Hematopoietic multipotent progenitor cell treated with erythropoietin and hydrocortisone succinate and interleukin-3 and kit ligand, for 6 days (in vitro differentiated cells): ENCODE measurements at places on chromosomes 6 and 20.

GRCh38 chr6:153816366-153816765, 222.7 kb upstream of the OPRM1 start:
- DNase-seq, result no peak

- DNase-seq, result no peak
Observed at GRCh38 chr6:1013656-1014430, 298.1 kb upstream of the FOXQ1 start.

DNA sequence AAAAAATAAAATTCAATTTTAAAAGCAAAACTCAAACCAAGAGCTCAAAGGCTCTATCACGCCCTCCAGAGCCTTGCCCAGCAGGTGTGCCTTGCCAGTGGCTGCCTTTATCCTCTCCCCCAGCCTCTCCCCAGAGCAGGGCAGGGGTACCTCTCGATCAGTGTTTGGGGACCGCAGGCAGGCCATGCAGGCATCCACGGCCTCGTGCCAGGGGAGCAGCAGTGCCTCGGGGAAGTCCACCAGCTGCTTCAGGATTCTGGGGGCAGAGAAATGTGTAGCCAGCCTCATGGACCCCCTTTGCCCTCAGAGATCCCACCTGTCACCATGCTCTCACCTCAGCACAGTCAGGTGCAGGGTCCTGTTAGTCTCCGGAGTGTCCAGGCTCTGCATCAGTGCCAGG, 5.7 kb downstream of the CUL7 start:
- DNase-seq, result no peak

DNA sequence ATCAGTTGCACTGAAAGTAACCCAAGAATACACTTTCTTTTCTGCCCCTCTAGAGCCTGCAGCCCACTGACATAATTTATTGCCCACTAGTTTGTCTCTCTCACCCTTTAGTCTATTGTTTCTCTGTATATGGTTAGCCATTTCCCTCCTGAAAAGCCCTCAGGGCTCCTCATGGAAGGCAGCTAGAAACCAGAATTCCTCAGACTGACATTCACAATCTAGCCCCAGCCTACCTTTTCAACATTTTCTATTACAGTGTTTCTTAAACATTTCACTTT, 21.4 kb upstream of the PAQR8 start:
- DNase-seq, result no peak

GRCh38 chr6:43972179-43972912, 154.9 kb downstream of the MRPL14 start:
- DNase-seq, result peak; percentile 77

- DNase-seq, result no peak
Observed at GRCh38 chr20:16477632-16478031, 95.6 kb downstream of the KIF16B start.

DNA sequence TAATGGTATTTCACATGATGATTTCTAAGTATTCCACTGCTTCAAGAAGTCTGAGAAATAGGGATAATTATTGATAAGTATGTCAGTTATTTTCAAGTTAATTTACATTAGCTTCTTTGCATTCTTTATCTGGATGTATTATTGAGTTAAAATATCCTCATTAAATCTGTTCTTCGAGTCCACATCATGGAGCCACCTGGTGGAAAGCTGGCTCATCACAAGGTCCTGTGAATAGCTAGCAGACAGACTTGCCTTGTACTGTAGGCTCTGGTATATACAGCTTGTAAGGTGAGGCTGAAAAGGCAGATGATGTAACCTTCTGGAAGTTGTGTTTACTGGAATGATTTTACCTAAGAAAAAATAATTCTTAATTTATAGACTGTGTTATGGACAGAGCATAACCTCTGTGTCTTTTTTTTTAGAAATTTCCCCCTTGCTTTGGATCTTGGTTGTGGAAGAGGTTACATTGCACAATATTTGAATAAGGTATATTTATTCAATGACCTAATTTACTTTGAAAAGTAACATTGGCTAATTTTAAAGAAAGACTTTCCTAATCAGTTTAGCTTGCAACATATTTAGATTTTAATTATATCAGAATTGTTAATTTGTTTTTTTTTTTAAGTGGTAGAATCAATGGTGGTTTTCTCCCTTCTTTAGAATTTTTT, 3.5 kb downstream of the NDUFAF5 start:
- peak; percentile 73 for DNase-seq

DNA sequence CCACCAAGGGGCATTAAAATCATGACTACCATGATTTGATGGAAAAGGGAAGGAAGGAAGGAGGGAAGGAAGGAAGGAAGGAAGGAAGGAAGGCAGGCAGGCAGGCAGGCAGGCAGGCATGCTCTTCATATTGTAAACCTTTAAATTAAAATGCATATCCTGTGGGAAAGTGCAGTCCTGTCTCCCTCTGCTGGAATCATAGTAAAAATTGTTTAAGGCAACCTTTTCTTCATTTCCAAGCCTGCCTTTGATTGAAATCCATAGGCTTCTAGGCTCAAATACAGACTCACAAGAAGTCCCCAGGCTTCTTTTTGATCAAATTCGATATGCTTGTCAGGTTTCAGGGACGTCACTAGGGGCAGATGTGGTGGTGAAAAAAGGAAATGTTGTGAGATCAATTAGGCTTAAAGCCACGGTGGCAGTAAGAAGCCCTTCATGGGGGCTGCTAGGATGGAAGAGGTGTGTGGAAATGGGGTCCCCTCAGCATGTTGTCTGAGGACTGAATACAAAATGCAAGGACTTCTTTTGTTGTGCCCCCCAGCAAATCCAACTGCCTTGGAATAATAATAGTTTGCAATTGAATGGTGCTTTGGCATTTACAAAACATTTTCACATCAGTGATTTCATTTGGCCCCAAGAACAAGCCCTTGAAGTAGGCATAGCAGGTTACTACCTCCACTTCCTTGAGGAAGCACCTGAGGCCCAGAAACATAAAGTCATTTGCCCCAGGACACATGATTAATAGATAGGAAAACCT, 25.6 kb upstream of the GABRR1 start:
- DNase-seq, result peak; percentile 75

DNA sequence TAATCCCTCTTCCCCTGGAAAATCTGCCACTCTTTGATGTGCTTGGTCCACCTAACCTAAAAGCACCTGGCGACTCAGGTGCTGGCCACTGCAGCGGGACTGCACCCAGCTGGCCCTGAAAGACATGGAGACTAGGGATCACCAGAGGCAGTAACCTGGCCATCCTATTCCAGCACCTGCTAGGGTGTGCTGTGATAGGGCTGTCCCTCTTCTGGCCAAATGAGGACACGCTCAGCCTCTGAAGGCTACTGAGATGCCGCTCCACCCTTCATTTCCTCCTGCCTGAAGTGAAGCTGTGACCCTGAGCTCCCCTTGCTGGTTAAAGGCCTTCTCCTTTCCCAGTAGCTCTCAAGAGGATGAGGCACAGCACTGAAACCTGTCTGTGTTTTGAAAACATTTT, 24.4 kb downstream of the FOXC1 start:
- no peak for DNase-seq

- DNase-seq, result no peak
Observed at GRCh38 chr6:84758486-84758885, 5.9 kb downstream of the TBX18 start.

GRCh38 chr6:134235937-134236751, 81.8 kb downstream of the SGK1 start:
- DNase-seq, result no peak

GRCh38 chr6:161716176-161716575, 442.3 kb upstream of the AGPAT4 start:
- no peak for DNase-seq

GRCh38 chr6:89251170-89251569, 34.0 kb upstream of the GABRR1 start:
- no peak for DNase-seq

- peak; percentile 92 for DNase-seq
Observed at GRCh38 chr6:132798869-132799538, 567 bp upstream of the SLC18B1 start.

DNA sequence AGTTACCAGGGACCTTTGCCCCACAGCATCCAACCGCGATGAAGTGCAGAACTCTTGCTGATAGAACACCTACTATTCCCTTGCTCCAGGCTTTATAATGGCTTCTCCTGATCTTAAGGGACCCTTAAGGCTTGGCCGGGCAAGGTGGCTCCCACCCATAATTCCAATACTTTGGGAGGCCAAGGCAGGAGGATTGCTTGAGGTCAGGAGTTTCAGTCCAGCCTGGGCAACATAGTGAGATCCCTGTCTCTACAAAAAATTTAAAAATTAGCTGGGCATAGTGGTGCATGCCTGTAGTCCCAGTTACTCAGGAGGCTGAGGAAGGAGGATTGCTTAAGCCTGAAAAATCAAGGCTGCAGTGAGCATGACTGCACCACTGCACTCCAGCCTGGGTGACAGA, 68.8 kb downstream of the GCNT2 start:
- no peak for DNase-seq

- peak; percentile 41 for DNase-seq
Observed at GRCh38 chr20:2756056-2756611, 44.3 kb downstream of the CPXM1 start.

DNA sequence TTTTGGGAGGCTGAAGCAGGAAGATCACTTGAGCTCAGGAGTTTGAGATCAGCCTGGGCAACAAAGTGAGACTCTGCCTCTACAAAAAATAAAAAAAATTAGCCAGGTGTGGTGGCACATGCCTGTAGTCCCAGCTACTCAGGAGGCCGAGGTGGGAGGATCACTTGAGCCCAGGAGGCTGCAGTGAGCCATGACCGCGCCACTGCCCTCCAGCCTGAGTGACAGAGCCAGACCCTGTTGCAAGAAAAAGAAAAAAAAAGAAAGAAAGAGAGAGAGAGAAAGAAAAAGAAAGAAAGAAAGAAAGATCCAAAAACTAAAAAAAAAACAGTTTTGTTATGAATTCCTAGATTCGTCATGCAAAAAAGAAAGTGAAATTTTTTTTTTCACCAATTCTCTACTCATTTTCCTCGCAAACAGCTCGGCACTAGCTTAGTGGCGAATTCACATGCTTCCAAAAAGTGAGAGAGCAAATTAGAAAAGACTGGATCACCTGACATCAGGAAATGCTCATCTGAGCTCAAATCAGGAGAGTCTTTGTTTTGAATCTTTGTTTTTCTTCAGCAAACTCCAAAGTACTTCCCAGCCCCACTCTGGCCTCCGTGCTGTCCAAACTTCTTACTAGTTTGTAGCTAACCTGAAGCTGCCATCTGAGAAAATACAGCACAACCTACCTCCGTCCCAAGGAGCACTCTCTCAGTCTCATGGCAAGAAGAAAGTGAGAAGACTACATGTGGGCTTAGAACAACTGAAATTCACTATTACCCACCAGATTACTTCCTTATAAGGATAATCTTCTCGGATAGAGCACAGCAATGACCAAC, 27.0 kb downstream of the IPCEF1 start:
- no peak for DNase-seq

- DNase-seq, result no peak
Observed at GRCh38 chr6:164154588-164154987, 740.1 kb downstream of the QKI start.

- no peak for DNase-seq
Observed at GRCh38 chr20:35000311-35000921, 44.7 kb downstream of the MYH7B start.

- DNase-seq, result no peak
Observed at GRCh38 chr6:148996815-148997214, 250.0 kb downstream of the UST start.

- no peak for DNase-seq
Observed at GRCh38 chr20:9884061-9884460, 45.2 kb upstream of the PAK5 start.

DNA sequence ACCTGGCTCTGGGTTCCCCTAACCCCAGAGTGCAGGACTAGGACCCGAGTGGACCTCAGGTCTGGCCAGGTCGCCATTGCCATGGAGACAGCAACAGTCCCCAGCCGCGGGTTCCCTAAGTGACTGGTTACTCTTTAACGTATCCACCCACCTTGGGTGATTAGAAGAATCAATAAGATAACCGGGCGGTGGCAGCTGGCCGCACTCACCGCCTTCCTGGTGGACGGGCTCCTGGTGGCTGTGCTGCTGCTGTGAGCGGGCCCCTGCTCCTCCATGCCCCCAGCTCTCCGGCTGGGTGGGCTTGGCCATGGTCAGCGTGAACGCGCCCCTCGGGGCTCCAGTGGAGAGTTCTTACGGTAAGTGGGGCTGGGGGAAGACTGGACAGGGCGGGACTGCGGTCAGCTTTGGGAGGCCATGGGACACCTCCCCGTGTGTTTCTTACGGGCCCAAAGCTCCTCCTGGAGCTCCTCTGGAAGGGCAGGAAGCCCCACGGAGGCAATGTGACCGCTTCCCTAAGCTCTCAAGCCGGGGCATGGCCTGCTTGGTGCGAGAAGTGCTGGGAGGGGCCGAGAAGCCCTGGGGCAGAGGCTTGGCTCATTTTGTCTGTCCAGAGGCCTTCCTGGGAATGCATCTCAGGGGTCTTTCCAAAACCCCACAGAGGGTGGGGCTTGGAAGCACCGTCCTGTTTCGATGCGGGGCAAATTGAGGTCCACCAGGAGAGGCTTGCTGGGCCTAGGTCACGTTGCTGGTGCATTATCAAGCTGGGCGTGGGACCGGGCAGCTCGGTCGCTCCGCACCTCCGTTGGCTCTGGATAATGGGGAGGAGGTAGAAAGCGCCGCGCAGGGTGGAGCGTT, at the start of gene HNF4A:
Gene HNF4A, plus strand, starts transcription at position 202 of the 855 bp plus-strand sequence. Its CDS starts 106 bp downstream, at position 308.
- DNase-seq, result no peak

DNA sequence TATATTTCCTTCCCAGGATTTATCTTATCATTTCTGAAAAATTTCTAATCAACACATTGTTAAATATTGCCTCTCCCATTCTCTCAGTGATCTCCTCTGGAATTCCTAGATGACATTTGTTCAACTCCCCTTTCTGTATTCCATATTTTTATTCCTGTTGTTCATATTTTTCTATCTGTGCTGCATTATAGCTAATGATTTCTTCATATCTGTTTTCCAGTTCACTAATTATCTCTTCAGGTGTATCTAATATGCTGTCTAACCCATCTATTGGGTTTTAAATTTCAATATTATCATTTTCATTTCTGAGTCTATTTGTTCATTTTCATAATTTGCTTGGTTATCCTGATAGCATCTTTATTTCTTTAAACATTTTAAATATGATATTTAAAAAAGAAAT, 141.9 kb downstream of the GRM4 start:
- DNase-seq, result no peak

- DNase-seq, result peak; percentile 63
Observed at GRCh38 chr6:106287215-106287614, 38.3 kb downstream of the ATG5 start.

DNA sequence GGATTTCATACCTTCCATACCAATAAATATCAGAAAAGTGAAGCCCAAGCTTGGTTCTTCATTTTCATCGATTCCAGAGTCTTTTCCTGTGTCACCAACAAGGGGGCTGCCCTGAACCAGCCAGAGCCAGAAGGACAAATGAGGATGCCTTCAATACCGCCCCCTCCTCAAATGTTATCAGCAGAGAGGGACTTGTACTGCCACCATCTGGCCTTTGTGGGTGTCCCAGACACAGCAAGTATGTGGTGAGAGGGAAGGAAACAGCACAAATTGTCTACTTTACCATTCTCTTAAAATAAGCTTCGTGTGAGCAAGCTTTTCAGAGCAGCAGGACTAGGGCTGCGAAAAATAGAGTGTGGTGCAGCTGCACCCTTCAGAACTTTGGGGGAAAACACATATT, 165.3 kb downstream of the SOBP start:
- DNase-seq, result no peak

DNA sequence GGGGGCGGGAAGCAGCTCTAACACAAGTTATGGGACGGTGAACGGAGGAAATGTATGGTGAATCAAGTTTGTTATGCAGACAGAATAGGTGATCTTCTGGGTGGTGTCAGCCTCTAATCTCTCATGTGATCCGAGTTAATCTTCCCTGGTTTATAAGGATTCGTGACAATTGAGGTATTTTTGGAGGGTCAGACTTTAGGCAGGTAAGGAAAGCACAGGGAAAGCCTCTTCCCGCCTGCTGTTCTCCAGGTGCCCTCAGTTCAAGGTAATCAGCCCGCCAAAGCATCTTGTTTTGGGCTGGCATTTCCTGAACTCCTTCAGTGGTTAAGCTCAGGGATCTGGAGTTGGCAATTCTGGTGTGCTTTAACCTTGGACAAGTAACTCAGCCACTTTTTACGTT, 1.2 kb downstream of the CSTF1 start:
- DNase-seq, result no peak
